ENCODE measurements at places on chromosomes 6 and 20. TPM values are rescaled to one million over a fixed set of nuclear protein-coding genes. Genes with fewer than 3 reads are reported as not detected.

DNA sequence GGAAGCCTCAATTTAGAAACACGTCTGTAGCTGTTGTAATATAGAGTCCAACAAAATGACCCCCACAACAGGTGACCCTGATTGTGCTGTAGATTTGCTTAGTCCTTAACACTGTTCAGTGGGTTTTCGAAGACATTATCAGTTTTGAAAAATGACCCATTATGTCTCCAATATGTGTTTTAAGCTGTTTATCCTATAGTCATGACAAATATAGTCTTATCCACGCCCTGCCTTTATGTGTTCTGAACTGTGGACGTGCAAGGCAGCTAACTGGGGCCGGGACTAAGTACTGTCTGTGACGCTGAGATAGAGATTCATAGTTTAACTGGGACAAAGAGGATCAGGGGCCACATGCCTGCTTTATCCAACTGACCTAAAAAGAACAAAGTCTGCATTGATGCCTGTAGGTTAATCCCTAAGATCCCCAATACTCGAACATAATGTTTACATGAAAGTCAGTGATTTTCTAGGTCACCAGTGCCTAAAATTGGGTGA is 192.4 kb downstream of the CD83 start:
- no peak for DNase-seq
- H3K36me3 ChIP-seq: no peaks in the 10 kb centered on the region
- no peak overlapping the region for H3K27ac ChIP-seq
- peaks cover 4% of the 10 kb centered on the region for H3K27me3 ChIP-seq
- no peaks in the 10 kb centered on the region for H3K4me1 ChIP-seq
- H3K4me3 ChIP-seq: no peak overlapping the region

DNA sequence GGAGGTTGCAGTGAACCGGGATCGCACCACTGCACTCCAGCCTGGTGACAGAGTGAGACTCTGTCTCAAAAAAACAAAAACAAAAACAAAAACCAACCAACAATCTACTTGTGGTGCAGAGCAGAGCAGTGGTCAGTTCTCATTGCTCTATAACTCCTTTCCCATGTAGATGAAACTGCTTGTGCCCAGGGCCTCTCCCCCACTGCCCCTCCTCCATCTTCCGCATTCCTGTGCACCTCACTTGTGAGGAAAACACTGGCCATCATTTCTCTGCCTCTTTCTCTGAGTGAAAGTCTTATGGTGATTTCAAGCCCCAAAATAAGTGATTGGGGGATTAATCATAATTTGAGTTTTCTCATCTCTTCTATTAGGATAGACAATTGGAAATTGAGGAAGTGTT is 63.9 kb upstream of the GLP1R start:
- H3K27me3 ChIP-seq: no peaks in the 10 kb centered on the region
- no peaks in the 10 kb centered on the region for H3K4me1 ChIP-seq
- no peak for DNase-seq
- no peak overlapping the region for H3K27ac ChIP-seq
- H3K4me3 ChIP-seq: no peak overlapping the region

DNA sequence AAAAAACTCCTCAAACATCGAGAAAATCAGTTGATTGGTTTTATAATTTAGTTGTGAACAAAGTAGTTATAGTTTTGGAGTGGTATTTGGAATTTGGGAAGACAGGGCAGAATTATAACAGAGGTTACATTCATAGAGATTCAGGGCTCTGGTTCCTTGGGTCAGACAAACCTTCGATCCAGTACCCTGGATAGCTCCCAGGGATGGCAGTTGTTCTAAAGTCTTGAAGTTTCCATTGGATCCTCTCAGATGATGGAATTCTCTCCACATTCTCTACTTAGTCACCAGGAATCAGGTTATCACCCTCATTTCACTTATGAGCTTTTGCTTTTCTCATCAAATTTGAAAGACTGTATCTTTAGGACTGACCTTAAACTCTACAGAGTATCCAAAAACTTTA is 285.1 kb downstream of the CENPW start:
- no peaks in the 10 kb centered on the region for H3K4me1 ChIP-seq
- H3K4me3 ChIP-seq: no peak overlapping the region
- peak; percentile 3 for DNase-seq
- H3K27ac ChIP-seq: no peak overlapping the region
- no peaks in the 10 kb centered on the region for H3K36me3 ChIP-seq

DNA sequence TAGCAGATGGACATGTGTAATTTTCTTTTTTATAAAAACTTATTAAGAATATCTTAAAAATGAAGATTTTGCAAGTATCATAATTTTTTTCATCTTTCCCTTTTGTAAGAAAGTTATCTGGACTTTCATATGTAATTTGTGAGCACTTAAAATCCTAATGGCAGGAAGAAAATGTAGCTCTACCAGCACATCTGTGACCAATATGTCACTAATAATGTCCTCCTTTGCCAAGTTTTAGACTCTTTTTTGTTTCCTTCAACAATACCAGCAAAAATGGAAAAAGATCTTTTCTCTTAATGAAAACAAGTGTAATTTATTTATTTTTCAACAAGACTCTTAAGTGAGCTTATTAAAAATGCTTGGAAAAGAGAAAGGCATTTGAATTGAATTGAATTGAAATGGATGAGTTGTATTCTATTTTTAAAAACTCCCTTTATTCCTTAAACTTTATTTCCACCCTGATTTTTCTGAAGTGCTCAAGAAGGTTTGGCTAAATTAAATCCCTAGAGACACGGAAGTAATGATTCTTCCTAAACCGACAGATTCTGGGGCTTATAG is 110.7 kb downstream of the KIF6 start:
- H3K4me3 ChIP-seq: no peak overlapping the region
- H3K27me3 ChIP-seq: no peaks in the 10 kb centered on the region
- DNase-seq: no peak

DNA sequence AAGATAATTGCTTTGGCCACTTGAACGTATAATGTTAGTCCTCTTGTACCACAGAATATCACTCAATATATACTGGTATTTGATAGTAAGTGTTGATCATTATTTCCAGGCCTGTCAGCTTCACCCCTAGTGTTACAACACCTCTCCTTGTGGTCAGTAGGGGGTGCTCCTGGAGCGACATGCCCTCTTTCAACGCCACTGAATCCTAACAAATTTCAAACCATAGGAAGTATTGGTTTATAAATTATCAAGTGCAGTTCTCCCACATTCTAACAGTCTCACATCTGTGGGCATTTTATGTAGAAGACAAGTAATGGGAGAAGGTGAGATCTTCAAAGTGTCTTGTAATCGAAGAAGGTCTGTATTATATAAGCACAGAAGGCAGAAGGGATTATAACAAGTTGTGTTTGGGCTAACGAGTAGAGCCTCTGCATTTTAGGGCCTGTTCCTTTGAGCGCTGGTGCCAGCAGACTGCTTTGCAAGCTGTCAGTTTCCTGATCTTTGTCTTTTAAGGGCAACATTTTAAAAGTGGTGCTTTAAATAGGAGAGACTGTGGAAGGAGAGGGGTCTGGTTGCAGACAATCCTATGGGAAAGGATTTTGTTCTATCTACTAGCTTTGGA is 57.1 kb upstream of the CEP162 start:
- peak; percentile 2 for DNase-seq
- peaks cover 6% of the 10 kb centered on the region for H3K27me3 ChIP-seq
- H3K4me3 ChIP-seq: no peak overlapping the region
- no peak overlapping the region for H3K27ac ChIP-seq
- H3K4me1 ChIP-seq: peaks cover 24% of the 10 kb centered on the region

DNA sequence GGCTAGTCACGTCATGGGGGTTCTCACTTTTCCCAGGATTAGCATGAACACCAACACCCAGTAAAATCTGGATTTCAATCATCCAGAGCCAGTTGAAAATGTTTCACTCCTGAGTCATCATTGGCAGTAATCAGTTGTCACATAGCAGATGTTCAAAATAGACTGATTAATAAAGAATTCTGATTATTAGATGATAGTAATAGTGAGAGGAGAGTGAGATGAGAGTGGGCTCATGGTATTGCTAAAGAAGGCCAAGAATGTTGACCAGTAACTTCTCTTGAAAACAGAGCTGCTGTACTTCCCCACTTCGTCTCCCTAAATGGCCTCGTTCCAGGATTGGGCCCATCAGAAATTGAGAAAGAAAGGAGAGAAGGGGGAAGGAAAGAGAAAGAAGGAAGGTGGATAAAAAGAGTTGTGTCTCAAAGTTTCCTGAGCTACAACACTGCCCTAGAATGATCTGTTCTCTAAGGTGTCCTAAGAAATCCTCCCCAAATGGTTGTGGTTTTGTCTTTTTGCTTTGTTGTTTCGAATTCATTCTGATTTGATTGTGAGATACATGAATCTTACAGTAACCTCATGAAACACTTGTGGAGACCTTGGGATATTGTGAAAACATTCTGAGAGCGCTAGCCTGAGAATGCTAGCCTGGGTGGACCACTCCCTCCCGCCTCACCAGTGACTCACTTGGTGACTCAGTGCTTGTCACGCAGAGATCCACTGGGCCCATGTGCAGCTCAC is 502.2 kb upstream of the JARID2 start:
- peak overlapping the region; percentile 99 for H3K27ac ChIP-seq
- peak overlapping the region; percentile 74 for H3K4me3 ChIP-seq
- peaks cover 33% of the 10 kb centered on the region for H3K36me3 ChIP-seq
- peaks cover 62% of the 10 kb centered on the region for H3K4me1 ChIP-seq
- H3K27me3 ChIP-seq: no peaks in the 10 kb centered on the region

DNA sequence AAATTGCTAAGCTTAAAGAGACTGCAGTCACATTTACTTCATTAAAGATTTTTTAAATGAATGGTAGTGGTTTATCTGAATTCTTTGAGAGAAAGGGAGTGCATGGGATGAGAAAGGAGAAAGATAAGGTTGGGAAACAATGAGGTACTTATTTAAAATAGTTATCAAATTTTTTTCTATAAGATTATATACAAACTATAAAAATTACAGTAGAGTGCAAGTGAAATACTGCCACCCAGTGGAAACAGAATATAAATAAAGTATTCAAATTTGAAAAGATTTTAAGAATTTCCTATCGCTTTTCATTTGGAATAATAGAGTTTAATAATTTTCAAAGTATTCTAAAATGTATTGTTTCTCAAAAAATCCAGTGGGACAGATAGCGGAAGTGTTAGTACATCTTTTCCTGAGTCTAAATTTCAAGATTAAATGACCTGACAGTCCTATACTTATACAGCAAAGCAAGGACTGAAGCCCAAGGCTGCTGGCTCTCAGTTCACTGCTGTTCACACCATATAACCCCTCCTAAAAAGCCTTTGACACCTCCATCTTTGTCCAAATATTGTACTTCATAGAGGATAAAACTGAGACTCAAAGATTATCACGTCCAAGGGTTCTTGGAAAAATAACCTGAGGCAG is 31.1 kb downstream of the EPM2A start:
- no peaks in the 10 kb centered on the region for H3K27me3 ChIP-seq
- peaks cover 61% of the 10 kb centered on the region for H3K4me1 ChIP-seq
- peaks cover 18% of the 10 kb centered on the region for H3K36me3 ChIP-seq
- H3K27ac ChIP-seq: peak overlapping the region; percentile 24
- H3K4me3 ChIP-seq: no peak overlapping the region
- DNase-seq: peak; percentile 6

- peaks cover 93% of the 10 kb centered on the region for H3K4me1 ChIP-seq
- peak overlapping the region; percentile 85 for H3K4me3 ChIP-seq
- DNase-seq: peak; percentile 68
- H3K36me3 ChIP-seq: peaks cover 12% of the 10 kb centered on the region
- no peaks in the 10 kb centered on the region for H3K27me3 ChIP-seq
Observed at GRCh38 chr6:108581237-108581931, 20.7 kb downstream of the FOXO3 start.

GRCh38 chr6:129684903-129685661 is 24.9 kb downstream of the ARHGAP18 start:
- H3K4me1 ChIP-seq: peaks cover 94% of the 10 kb centered on the region
- no peak for DNase-seq
- H3K27me3 ChIP-seq: peaks cover 2% of the 10 kb centered on the region
- peaks cover 57% of the 10 kb centered on the region for H3K36me3 ChIP-seq
- H3K27ac ChIP-seq: peak overlapping the region; percentile 82
- no peak overlapping the region for H3K4me3 ChIP-seq

DNA sequence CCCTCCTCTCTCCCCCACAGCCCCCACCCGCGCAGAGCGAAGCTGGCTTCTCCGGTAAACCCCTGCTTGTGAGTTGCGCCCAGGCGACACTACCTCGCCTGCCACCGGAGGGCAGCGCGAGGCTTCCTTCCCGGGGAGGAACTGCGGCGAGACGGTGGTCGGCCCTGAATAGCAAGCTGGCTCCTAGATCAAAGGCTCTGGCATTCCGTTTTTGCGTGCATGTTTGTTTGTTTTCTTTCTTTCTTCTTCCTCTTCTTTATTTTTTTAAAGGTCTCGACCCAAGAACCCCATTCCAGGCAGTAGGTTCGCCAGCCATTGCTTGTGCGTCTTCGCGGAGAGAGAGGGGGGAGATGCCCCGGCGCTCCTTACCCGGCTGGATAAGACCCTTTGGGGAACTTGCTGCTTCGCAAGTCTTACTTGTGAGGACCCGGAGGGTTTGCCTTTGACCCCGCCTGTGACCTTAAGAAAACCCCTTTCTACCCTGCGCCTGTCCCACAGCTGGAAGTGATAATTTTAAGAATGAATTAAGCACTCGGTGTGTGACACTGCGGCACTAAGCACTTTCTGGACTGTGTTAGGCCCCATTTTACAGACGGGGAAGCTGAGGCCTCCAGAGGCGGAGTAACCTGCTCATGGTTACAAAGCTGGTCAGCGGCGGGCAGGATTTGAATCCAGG is 92.7 kb upstream of the SIRPA start:
- H3K27me3 ChIP-seq: peaks cover 15% of the 10 kb centered on the region
- peak overlapping the region; percentile 86 for H3K4me3 ChIP-seq
- DNase-seq: peak; percentile 29
- H3K27ac ChIP-seq: peak overlapping the region; percentile 21
- H3K36me3 ChIP-seq: no peaks in the 10 kb centered on the region

GRCh38 chr6:165484178-165484889 is 174.9 kb upstream of the C6orf118 start:
- H3K36me3 ChIP-seq: no peaks in the 10 kb centered on the region
- no peaks in the 10 kb centered on the region for H3K4me1 ChIP-seq
- no peak overlapping the region for H3K27ac ChIP-seq
- no peak overlapping the region for H3K4me3 ChIP-seq

DNA sequence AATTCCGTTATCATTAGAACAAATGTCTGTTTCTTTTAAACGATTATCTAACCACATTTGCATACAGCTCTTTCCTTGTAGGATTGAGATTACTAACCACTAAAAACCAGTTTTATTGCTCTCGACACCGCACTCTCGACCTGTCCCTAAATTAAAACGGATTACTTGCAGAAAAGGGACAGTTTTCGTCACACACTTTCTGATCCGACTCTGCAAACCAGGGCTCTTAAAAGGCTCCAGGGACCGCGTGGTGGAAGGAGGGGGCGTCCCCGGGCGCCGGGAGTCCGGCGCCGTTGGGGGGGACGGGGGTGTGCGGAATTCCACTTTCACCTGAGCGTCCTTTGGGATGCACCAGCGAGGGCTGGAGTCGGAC is 731 bp downstream of the MAK start:
- H3K4me3 ChIP-seq: peak overlapping the region; percentile 77
- peaks cover 10% of the 10 kb centered on the region for H3K4me1 ChIP-seq
- no peak overlapping the region for H3K27ac ChIP-seq

GRCh38 chr6:16659466-16660156 is 101.6 kb downstream of the ATXN1 start:
- H3K36me3 ChIP-seq: peaks cover 25% of the 10 kb centered on the region
- DNase-seq: no peak
- H3K27me3 ChIP-seq: no peaks in the 10 kb centered on the region
- no peak overlapping the region for H3K4me3 ChIP-seq
- peaks cover 19% of the 10 kb centered on the region for H3K4me1 ChIP-seq
- no peak overlapping the region for H3K27ac ChIP-seq

- peaks cover 14% of the 10 kb centered on the region for H3K36me3 ChIP-seq
- DNase-seq: no peak
- no peaks in the 10 kb centered on the region for H3K27me3 ChIP-seq
- no peak overlapping the region for H3K4me3 ChIP-seq
- no peak overlapping the region for H3K27ac ChIP-seq
- H3K4me1 ChIP-seq: peaks cover 8% of the 10 kb centered on the region
Observed at GRCh38 chr6:47276377-47276776, 33.3 kb downstream of the TNFRSF21 start.

Gene TCF15
- not detected for total RNA-seq

Gene DEFB116
- not detected for total RNA-seq

Gene UNC5CL
- total RNA-seq: not detected

Gene EPHA7
- not detected for total RNA-seq

Gene TOX2
- total RNA-seq: 59.4 TPM

Measured in HFFc6 (cell line).